Mammary epithelial cell (primary cell): ENCODE measurements at places on chromosomes 3 and 15.

- DNase-seq: no peak
Observed at GRCh38 chr3:42205800-42206514, 60.0 kb downstream of the CCK start.

- no peak for DNase-seq
Observed at GRCh38 chr15:27685644-27686043, 413.5 kb downstream of the OCA2 start.

DNA sequence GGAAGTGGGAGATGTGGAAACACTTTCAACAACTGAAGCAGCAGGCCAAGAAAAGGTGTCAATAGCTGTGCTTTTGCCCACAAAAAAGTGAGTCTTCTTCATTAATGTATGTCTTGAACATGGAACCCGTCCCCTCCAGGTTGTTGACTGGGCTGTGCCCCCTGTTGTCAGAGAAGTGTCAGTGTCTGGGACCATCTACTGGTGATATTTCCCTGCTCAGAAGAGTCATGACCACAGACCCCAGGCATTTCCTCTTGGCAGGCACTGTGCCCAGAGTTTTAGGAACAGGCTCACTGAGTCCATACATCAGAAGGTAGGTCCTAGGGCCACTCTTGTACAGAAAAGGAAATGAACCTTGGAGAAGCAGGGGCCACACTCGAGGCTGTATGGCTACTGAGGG lies 54.8 kb upstream of the LARS2 start:
- no peak for DNase-seq

- no peak for DNase-seq
Observed at GRCh38 chr3:9507586-9508578, 45.7 kb downstream of the LHFPL4 start.

DNA sequence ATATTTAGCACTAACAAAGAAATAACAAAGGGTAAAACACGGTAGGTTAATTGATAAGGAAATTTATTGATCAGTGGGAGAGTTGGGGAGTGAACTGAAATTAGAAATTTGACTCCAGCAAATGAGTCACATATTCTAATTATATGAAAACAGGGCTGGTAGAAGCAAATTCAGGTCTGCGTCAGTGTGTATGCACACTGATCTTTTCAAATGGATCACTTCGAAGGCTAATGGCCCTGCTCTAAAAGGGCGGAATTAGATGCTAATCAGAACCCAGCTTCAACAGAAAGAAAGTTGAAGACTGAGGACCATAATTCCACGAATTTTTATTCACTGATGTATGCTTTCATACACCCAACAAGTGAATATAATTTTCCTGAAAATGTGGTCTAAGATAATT lies 762.4 kb upstream of the DPPA4 start:
- DNase-seq: no peak

DNA sequence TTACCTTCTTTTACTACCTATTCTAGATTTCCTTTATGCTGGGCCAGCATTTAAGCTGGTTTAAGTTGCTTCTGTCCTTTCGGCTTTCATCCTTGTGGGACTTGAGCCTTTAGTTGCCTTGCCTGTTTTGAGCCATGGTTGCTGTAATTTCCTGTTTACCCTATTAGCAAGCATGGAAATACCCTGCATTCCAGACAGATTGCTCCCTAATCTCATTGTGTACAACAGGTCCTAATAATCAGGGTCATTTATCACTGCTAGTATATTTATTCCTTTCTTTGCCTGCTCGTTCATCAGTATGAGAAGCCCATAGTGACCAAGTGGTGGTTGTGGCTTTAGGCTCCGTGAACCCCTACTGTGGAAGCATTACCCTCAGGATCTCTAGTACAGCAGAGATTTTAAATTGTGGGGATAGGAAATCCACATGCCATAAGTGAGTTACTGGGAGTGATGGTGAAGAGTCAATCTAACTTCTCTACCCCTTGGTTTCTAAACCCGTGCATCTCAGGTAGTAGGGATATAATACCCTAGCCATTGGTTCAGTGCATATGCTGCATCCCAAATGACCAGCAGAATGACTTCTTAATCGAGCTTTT lies 31.9 kb downstream of the NCK1 start:
- DNase-seq: peak; percentile 81
